ENCODE measurements at places on chromosomes 6 and 20. TPM values are rescaled to one million over a fixed set of nuclear protein-coding genes. Genes with fewer than 3 reads are reported as not detected.

PRND gene
- not detected for polyA plus RNA-seq

PTCRA gene
- not detected for polyA plus RNA-seq

FAM162B gene
- polyA plus RNA-seq, result 0.95 TPM

CDS2 gene
- polyA plus RNA-seq, result 4.6 TPM

DDR1 gene
- 103 TPM for polyA plus RNA-seq

PLG gene
- polyA plus RNA-seq, result 0.02 TPM

ZC3H12D gene
- polyA plus RNA-seq, result 0.16 TPM

CDH26 gene
- 1.1 TPM for polyA plus RNA-seq

STX16 gene
- polyA plus RNA-seq, result 67.0 TPM

CALHM4 gene
- polyA plus RNA-seq, result not detected

RPS6KA2 gene
- 7.9 TPM for polyA plus RNA-seq

PNLDC1 gene
- 1.4 TPM for polyA plus RNA-seq

TSHZ2 gene
- polyA plus RNA-seq, result 4.5 TPM

ARHGAP40 gene
- 0.23 TPM for polyA plus RNA-seq

SERINC1 gene
- 24.9 TPM for polyA plus RNA-seq

PREP gene
- 7.6 TPM for polyA plus RNA-seq

GPR63 gene
- 0.82 TPM for polyA plus RNA-seq

SYNDIG1 gene
- polyA plus RNA-seq, result 0.21 TPM

MBOAT1 gene
- 5.5 TPM for polyA plus RNA-seq

PDE7B gene
- polyA plus RNA-seq, result 0.38 TPM

CST4 gene
- polyA plus RNA-seq, result not detected

MOCS1 gene
- polyA plus RNA-seq, result 8.2 TPM

APOBEC2 gene
- 29.6 TPM for polyA plus RNA-seq

COL20A1 gene
- polyA plus RNA-seq, result 0.05 TPM

FGD2 gene
- 3.2 TPM for polyA plus RNA-seq

PPP1R3G gene
- 0.09 TPM for polyA plus RNA-seq

CST7 gene
- polyA plus RNA-seq, result 1.0 TPM

OPN5 gene
- not detected for polyA plus RNA-seq

SLC22A1 gene
- 0.80 TPM for polyA plus RNA-seq

TXLNB gene
- 0.08 TPM for polyA plus RNA-seq

C2 gene
- polyA plus RNA-seq, result 1.8 TPM

USP49 gene
- polyA plus RNA-seq, result 1.5 TPM

SLC52A3 gene
- 2.1 TPM for polyA plus RNA-seq

FABP7 gene
- not detected for polyA plus RNA-seq

CD40 gene
- polyA plus RNA-seq, result 10.0 TPM

ALDH5A1 gene
- polyA plus RNA-seq, result 5.9 TPM

WFDC10B gene
- polyA plus RNA-seq, result not detected

GNMT gene
- polyA plus RNA-seq, result 443 TPM

ADGRF5 gene
- polyA plus RNA-seq, result 7.6 TPM

LAMA2 gene
- 1.2 TPM for polyA plus RNA-seq

CD83 gene
- 0.72 TPM for polyA plus RNA-seq

MRAP2 gene
- 6.5 TPM for polyA plus RNA-seq

OLIG3 gene
- polyA plus RNA-seq, result 0.07 TPM

SCRT2 gene
- polyA plus RNA-seq, result 0.19 TPM

MCCD1 gene
- not detected for polyA plus RNA-seq

RIPOR2 gene
- 0.38 TPM for polyA plus RNA-seq

SLC2A4RG gene
- 67.1 TPM for polyA plus RNA-seq

FAM83B gene
- 0.46 TPM for polyA plus RNA-seq

KIAA1755 gene
- polyA plus RNA-seq, result 1.7 TPM

LIME1 gene
- polyA plus RNA-seq, result 46.6 TPM

All from pancreas (tissue), 10 donors.